ENCODE measurements at places on chromosomes 13 and 19.
A peak's percentile ranks its signal among the peaks of the same experiment; 100 is the strongest.

- DNase-seq: no peak
Measured at GRCh38 chr19:15286688-15287365, 45.5 kb downstream of the BRD4 start.

DNA sequence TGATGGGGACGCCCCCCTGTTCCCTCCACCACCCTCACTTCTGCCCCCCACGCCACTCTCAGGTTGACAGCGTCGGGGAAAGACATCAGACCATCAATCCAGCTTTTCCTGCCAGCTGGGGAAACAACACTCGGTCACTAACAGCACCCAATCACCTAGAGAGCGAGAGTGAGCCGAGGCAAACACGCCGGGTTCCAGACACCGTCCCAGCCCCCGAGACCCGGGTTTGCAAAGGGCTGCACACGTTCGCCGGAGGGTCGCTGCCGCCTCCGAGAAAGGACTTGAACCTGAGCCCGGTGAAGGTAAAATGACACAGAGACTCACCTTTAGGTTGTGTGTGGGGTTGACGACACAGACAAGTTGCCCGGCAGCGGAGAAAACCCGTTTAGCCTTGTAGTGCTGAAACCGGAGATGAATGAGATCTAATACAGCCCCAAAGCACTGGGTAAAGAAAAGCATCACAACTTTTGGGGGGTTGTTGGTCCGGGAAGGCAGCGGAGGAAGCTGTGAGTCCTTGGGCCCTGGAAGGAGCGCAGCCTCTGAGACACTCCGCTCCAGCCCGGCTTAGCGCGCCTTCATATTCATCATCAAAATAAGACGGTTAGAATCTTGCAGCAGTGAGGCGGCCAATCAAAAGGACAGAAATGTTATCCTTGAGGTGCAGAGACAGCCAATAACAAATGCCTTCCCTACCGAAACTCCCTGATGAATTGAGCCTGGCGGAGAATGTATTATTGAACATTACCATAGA, at the start of gene SIAH3:
TSS of gene SIAH3 (minus strand) at position 583 of the 751 bp plus-strand sequence. CDS start at position 459, 124 bp downstream.
- peak; percentile 43 for DNase-seq

DNA sequence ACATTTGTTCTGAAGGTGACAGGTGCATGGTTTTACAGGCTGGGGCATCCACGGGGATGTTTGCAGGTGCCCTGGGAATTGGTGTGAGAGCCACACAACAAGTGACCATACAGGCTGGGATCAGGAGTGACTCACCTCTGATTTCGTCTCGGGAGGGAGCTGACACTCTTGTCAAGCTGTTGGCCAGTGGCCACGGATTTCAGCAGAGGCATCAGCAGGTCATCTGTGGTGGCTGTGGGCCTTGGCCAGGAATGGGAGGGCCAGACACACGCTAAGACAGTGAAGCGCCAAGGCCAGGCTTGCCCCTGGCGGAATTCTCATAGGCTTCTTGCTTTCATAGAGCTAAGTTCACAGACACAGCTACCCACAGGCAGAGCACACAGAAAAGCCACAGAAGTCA, 108.6 kb downstream of the HSPH1 start:
- DNase-seq: no peak

- peak; percentile 30 for DNase-seq
Measured at GRCh38 chr19:18649371-18650020, 12.7 kb downstream of the KLHL26 start.

- DNase-seq: no peak
Measured at GRCh38 chr13:53121919-53122318, 93.3 kb downstream of the OLFM4 start.

DNA sequence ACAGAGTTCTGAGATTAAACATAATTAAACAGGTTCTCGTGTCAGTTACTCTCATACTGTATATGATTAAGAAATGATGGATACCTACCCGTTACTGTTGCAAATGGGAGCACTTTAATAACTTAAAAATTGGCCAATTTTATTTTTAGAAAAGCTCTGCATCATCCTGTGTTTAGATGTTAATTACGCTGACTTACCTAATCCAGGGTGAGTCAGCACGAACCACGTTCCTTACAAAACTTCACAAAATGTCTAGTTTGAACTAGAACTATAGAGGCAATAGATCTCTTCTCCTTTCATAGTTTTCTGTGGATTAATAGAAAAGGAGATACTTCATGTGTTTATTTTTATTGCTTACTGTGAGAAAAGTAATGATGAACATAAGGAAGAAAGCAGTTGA, 363.9 kb downstream of the MYO16 start:
- no peak for DNase-seq

GRCh38 chr19:18587561-18587960, 1.0 kb upstream of the REX1BD start:
- no peak for DNase-seq

GRCh38 chr19:58406818-58407657, 1.4 kb upstream of the ZNF584 start:
- DNase-seq: no peak

- DNase-seq: no peak
Measured at GRCh38 chr13:78709028-78709427, 50.1 kb upstream of the OBI1 start.

GRCh38 chr13:73583331-73583730, 524.5 kb downstream of the KLF5 start:
- no peak for DNase-seq

DNA sequence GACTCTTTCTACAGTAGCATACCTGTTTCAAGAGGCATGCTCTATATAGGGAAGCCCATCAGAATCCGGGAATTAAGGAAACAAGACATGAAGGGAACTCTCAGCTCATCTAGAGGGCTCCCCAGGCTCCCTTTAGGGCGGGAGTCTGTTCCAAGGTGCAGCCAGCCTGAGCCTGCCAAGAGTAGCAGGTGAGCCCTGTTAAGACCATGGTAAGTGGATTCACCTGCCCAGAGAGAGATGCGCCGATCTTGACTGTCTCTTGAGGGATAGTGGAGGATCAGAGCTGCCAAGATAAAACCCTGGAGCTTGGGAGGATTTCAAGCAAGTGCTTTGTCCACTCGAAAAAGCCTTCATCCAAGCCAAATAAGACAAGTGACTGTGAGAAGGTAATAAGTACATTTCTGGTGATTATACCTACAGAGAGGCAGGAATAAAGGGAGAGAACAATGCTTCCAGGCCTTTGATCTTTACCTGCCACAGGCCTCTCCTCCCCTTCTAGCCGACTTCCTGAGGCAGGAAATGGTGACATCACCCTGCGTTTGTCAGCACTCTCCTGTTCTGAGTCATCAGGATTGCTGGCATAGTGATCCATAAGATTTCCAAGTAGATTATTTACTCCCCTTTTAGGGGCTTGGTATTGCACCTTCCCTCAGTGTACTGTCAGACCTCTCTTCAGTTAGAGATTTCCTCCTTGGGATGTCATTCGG, 31.5 kb downstream of the KLF5 start:
- no peak for DNase-seq

DNA sequence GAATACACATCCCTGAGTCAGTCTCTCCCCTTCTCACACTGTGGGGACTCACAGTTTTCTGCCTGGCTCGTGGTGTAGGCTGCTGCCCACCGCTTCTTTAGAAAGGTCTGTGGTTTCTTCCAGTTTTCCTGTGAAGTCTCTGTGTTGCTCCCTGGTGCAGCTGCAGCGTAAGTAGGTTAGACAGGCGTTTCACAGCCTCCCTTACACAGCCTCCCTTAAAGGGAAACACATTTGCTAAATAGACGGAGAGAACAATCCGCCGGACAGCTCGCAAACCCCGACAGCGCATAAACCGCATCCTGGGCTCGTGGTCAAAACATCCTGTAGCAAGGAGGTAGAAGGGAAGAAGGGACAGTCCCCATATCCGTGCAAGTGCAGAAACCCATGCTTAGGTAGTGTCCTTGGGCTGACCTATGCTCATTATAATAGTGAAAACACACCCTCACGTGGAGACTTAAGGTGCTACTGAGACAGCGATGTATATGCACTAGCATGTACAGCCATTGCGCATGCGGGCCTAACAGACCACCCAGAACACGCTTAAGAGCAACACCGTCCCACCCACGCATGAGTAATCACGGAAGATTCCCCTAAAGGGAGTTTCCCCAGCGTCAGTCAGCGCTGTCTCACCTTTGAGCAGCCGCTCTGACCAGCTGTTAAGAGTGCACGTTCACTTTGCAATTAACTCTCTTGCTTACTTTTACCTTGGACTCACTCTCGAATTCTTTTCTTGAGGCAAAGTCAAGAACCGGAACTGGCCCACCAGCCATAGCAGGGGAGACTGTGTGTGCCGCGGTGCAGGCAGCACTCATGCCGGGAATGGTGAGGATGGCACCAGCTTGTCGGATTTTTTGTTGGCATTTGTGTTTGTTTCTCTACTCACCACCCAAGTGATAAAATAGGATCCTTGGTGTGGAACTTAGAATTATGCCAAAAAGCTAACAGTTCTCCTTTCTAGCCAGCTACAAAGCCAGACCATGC, 16.6 kb downstream of the SIGLEC8 start:
- no peak for DNase-seq

- no peak for DNase-seq
Measured at GRCh38 chr13:33956346-33956745, 138.4 kb downstream of the RFC3 start.

GRCh38 chr13:104326523-104326922, 1260.3 kb upstream of the SLC10A2 start:
- DNase-seq: no peak

GRCh38 chr13:99203601-99204579, 3.2 kb downstream of the UBAC2 start:
- no peak for DNase-seq

DNA sequence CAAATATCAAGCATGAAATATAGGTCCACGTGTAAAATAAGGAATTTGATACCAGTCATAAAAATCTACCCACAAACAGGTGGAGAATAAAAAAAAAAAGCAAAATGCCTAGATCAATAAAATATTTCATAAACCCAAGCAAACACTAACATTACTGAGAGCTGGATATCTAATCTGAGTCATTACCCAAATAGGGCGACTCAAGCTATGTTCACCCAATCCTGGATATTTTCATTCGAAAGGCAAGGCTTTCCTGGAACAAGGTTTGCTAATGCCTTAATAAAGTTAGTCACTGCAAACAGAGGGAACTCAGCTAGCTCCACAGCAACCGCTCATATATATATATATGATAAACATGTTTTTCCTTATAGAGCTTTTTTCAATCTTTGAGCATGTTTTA, 33.5 kb upstream of the TM9SF2 start:
- DNase-seq: no peak

- no peak for DNase-seq
Measured at GRCh38 chr13:46142776-46143175, 37.9 kb upstream of the CPB2 start.

- DNase-seq: no peak
Measured at GRCh38 chr13:87498681-87499080, 172.5 kb upstream of the SLITRK5 start.

DNA sequence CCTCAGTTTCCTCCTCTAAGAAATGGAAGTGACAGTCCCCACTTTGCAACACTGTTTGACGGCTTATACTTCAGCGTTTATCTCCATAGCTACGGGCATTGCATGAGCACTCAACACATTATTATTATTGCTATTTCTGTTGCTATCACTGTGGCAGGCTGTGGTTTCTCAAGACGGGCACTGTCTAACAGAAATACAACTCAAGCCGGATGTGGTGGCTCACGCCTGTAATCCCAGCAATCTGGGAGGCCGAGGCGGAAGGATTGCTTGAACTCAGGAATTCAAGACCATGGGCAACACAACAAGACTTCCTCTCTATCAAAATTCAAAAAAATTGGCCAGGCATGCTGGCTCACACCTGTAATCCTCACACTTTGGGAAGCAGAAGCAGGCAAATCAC, 4.9 kb upstream of the ZSWIM4 start:
- DNase-seq: no peak

DNA sequence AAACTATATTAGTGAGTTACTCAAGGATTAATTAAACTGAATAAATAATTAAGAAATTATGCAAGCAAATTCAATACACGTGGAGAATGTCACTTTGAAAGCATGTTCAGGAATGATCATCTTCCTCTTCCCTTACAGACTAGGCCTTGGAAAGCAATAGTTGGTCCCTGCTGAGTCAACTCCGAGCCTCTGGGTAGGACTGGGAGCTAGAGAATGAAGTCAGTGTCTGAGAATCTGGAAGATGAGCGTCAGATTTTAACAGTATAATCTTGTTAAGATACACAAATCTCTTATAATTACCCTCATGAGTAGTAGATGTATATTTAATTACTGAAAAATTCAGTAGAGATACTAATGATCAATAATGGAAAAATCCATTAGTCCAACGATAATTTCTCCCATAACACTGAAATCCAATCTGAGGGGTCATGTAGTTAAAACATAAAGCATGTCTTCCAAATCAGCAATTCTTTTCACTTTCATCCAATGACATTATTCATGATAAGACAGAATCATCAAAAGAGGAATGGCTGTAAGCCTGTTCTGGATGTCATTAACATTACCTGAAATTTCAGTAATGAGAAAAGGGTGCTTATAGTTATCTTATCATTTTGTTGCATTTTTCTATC, 423.0 kb downstream of the DCT start:
- no peak for DNase-seq

DNA sequence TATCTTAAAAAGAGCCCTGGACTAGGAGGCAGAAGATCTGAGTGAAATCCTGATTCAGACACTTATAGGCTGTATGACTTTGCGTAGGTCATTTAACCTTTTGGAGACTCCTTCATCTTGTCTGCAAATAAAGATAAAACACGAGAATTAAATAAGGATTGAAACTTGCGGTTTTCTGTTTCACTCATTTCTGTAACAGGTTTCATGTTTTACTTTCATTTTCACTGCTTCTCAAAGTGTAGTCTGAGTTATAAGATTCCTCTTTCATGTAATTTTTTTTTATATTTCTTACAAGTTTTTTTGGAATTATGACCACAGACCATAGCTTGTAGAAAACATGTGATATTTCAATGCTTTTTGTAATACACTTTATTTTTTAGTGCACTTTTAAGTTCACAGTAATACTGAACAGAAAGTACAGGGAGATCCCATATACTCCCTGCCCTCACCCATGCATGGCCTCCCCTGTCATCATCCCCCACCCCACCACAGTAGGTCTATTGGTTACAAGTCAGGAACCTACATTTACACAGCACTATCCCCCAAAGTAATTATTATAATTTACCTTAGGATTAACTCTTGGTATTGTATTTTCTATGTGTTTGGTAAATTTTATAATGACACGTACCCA, 174.6 kb downstream of the ITGBL1 start:
- no peak for DNase-seq

DNA sequence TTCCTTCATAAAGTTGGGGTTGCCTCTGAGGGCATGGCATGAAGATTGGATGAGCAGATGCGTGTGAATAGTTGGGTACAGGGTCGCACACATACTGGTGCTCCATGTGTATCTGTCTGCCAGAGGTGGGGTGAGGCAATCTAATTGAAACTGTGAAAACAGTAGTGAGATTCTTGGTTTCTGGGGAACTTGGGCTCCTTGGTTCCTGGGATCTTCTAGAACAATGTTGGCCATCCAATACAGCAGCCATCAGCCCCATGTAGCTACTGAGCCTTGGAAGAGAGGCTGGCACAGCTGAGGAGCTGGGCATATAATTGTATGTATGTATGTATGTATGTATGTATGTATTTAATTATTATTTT, 616 bp downstream of the FCHO1 start:
- DNase-seq: no peak

- DNase-seq: no peak
Measured at GRCh38 chr19:17074634-17075034, 618 bp downstream of the HAUS8 start.
